ENCODE measurements at places on chromosomes 6 and 20.

DNA sequence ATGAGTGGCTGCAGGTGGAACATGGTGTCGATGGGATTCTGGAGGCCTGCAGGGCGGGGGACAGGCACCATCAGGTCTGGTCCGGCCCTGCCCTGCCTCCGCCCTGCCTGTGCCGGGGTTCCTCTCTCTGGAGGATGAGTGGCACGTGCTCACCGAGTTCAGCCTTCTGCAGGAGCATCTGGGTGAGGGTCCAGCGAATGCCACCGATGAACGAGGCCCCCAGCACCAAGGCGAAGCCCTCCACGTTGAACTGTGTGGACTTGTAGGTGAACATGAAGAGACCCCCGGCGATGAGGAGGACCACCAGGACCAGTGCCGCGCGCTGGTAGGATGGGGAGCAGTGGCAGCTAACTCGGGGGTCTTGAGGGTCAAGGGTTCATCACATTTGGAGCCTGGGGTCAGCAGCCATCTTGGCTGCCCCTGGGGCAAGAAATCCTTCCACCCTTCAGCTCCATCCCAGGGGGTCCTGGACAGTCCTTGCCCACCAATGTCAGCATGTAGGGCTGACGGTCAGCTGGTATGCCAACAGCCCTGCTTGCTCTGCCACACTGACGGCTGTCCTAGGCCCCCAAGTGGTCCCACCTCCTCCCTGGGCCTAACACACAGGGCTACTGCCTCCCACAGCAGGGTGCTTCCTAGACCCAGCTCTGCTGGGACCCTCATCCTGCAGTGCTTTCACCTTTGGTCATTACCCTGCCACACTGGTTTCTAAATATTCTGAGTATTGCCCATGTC lies 46.8 kb upstream of the CDH22 start:
- no peak for DNase-seq

- no peak for DNase-seq
Measured at GRCh38 chr20:10655720-10656669, 17.8 kb downstream of the JAG1 start.

- DNase-seq: no peak
Measured at GRCh38 chr6:133991096-133991593, 38.1 kb downstream of the TBPL1 start.

- DNase-seq: no peak
Measured at GRCh38 chr6:25576919-25577318, 75.1 kb upstream of the SCGN start.

- no peak for DNase-seq
Measured at GRCh38 chr20:22807646-22808244, 223.4 kb upstream of the FOXA2 start.

- DNase-seq: no peak
Measured at GRCh38 chr6:119915971-119916370, 566.4 kb upstream of the MAN1A1 start.

- DNase-seq: no peak
Measured at GRCh38 chr6:113881478-113881980, 24.4 kb downstream of the MARCKS start.

DNA sequence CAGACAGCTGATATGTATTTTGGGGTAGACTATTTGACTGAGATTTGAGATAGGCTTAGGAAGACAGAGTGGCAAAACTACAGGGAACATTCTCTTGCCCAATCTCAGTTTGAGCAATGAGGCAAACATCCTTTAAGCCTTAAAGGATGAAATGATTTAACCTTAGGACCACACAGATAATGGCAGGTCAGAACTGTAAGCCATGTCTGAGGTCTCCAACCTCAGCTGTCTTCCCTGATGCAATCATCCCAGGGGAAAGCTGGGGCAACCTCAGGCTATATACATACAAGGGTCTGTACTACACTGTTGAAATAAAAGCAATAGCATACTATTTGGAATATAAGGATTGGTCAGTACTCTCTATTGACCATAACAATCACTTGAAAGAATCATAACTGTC lies 83.8 kb upstream of the NUP153 start:
- DNase-seq: no peak

All from activated T-helper 1 cell treated with anti-CD3 and anti-CD28 coated beads, Interleukin-2, amount 50 U/mL, for 16 hours (primary cell).